ENCODE measurements at places on chromosomes 16 and 17.

DNA sequence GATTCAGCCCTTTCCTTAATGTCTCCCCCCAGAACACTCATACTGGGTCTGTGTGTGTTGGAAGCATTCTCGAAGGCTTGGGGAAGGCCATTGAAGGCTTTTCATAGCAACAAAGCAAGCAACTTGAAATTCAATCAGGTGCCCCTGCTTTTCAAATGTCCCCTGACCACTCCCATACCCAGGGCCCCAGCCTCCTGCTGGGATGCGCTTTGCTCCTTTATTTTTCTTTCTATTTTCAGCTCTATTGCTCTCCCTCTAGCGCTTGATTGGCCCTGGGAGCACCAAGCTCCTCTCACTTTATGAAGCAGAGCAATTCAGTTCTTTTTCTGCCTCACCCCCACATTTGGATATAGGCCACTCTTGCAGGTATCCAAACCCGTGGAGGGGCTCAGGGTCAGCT lies 92.0 kb downstream of the WSCD1 start:
- no peak for DNase-seq

- no peak for DNase-seq
These were observed 42.7 kb downstream of the TNRC6C start for GRCh38 chr17:78001182-78001581.

- DNase-seq: no peak
These were observed 6.7 kb downstream of the CCL2 start for GRCh38 chr17:34261568-34262337.

DNA sequence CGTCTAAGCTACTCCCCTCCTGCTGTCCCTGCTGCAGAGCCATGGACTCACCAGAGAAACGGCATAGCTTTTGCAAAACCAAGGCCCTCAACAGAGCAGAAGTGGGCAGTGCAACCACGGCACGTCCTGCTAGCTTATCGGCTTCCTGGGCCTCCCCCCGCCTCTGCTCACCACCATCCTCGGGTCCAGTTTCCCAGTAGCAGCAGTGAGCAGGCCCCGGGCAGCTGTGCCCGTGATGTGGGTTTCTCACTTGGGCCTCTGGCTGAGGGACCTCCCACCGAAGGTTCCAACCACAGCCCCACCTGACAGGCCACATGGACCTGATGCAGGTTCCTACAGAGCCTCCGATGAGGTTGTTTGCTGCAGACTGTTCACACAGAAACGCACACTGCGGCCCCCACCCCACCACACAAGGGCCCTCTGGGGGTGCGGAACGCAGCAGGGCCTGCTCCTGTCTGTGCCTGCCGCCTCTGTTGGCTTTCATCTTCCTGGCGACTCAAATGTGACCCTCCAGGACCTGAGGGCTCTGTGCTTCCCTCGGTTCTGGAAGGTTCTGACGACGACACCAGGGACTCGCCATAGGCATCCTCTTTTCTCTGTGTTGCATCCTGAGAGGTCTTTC lies 24.8 kb downstream of the PDIA2 start:
- DNase-seq: no peak

DNA sequence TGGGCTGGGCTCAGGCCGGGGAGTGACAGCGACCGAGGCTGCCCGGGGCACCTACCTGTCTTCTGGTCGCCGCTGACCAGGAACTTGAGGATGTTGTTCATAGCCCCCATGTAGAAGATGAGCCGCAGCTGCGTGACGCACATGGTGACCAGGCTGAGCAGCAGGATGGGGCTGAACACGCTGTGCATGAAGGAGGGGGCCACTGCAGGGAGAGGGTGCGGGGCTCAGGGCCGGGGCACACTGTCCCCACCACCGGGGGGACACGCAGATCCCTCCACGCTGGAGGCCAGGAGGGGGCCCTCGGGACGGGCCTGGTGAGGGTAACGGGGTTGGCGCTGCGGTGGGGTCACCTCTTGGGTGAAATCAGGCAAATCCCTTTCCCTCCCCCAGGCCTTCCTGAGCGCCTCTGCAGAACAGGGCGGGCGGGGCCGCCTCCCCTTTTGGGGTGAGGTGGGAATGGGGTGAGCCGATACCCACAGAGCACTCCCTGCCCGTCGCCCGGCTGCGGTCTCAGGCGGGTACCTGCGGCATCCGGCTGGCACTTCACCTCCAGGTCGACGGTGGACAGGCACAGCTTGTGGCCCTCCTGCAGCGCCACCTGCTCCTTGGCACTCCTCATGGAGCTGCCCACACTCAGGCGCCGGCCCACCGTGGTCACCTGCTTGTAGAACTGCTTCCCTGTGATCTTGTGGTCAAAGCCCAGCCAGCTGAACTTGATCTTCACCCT lies 28.3 kb upstream of the PITPNA start:
- DNase-seq: no peak

GRCh38 chr17:48542698-48543106 lies 2.2 kb downstream of the HOXB2 start:
- no peak for DNase-seq

DNA sequence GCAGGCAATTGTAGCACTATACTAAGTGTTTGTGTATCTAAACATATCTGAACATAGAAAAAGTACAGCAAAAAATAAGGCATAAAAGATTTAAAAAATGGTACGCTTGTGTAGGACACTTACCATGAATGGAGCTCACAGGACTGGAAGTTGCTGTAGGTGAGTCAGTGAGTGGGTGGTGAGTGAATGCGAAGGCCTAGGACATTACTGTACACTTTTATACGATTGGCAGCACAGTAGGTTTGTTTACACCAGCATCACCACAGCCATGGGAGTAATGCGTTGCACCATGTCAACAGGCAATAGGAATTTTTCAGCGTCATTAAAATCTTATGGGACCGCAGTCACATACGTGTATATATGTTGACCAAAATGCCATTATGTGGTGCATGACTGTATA lies 45.6 kb downstream of the DNAH9 start:
- no peak for DNase-seq

DNA sequence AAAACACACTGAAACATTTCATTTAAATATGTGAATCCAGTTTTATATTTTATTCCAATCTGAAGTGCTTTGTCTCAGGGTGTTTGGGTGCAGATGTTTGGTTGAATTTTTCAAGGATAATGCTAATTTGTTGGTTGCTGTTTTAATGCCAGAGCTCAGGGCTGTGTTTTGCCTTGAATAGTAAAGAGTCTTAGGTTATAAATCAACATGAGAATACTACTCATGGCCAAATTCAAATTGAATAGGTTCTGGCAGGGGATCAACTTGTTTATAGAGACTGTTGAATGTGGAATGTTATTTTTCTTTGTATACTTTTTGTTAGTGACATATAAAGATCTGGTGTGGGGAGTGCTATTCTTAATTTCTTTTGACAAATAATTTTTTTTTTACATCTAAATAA lies 18.8 kb downstream of the TOM1L1 start:
- no peak for DNase-seq

DNA sequence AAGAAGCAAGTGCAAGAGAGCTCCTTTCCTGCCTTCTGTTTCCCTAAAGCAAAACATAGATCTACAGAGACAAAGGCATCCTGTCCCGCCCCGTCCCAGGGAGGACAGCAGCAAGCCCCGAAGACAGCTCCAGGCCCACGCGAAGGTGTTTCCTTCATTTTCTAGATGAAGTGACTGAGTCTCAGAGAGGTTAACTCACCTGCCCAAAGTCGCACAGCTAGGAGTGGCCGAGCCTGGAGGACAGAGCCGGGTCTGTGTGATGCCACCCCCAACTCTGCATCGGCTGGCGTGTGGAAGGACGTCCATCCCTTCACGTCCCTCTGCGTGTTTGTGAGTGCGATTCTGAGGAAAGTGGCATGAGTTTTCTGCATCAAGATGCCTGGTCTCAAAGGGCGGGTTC lies 187.2 kb upstream of the CHMP6 start:
- no peak for DNase-seq

- no peak for DNase-seq
These were observed 73.7 kb downstream of the ITFG1 start for GRCh38 chr16:47387026-47387734.

GRCh38 chr17:8118769-8119580 lies 661 bp upstream of the ALOXE3 start:
- DNase-seq: peak; percentile 88

GRCh38 chr17:6358131-6358530 lies 76.8 kb downstream of the AIPL1 start:
- DNase-seq: no peak

- no peak for DNase-seq
These were observed 163.8 kb upstream of the TBX2 start for GRCh38 chr17:61235827-61236197.

- no peak for DNase-seq
These were observed 53.2 kb downstream of the PIPOX start for GRCh38 chr17:29096094-29096493.

DNA sequence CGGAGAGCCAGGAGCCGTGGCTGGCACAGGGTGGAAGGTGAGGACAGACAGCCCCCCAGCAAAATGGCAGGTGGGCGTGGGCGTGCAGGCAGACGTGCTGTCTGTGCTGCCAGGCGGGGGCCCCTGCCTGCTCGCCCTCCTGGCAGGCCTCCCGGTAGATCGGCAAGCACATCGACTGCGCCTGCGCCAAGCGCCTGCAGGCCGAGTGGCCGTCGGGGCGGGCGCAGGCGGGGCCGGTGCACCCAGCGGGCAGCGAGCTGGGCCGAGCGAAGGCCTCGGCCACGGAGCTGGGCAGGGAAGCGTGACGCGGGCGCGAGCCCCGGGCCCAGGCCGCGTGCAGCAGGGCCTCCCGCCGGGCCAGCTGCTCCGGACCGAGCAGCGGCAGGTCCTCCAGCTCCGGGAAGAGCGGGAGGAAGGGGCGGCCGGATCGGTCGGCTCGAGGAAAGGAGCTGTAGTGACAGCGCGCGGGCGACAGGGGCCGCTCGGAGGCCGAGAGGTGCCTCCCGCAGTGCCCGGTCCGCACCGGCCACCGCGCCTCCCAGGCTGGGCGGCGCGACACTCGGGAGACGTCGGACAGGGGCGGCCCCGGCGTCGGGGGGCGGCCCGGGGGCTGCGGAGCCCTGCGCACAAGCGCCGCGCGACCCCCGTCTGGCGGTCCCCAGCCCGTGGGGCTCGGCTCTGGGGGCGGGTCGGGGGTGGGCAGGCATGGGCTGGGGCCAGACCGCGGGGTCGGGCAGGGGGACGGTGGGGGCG lies 16.9 kb downstream of the GRIN2C start:
- DNase-seq: peak; percentile 58

GRCh38 chr17:81733507-81734404 lies 21.7 kb downstream of the SLC25A10 start:
- peak; percentile 71 for DNase-seq

DNA sequence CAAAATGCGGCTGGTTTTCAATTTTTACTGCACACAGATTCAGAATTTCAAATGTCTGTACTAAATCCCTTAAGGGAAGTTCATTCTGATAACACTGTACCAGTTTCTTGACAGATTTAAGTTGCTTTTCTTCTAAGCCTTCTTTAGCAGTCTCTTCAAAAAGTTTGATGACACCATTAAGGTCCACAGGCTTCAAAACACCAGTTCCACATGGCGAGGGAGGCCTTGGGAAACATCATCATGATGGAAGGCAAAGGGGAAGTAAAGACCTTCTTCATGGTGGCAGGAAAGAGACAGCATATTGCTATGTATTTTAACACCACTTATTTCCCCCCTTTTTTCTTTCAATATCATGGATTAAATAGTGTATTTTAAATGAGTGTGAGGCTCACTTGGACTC lies 24.5 kb downstream of the NLRC5 start:
- no peak for DNase-seq

GRCh38 chr17:29111816-29112499 lies 68.2 kb downstream of the MYO18A start:
- peak; percentile 72 for DNase-seq

DNA sequence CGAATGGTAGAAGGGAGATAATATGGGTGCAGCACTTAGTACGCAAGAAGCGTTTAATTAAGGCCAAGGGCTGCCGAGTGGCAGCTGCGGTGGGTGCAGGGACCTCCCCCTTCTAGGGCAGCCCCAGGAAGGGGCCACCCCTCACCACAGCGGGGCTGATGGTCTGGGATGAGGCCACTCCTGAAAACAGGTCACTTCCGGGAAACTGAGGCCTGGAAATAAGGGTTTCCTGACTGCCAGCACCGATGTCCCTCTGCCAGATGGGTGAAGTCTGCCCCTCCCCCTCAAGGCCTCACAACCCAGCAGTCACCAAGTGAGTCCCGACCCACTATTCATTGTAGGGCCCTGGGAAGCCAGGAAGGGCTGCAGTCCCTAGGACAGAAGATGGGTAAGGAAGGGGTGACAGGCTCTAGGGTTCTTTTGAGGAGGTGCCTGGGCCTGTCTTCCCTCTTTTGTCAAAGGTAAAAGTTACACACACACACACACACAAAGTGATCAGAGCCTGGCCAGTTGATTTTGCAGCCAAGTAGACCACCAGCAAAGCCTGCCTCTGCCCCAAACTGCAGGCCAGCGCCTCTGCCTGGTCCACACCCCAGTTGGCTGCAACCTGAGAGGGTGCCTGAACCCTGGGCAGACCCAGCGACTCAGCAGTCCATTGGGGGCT lies 12.5 kb downstream of the SREBF1 start:
- no peak for DNase-seq

- no peak for DNase-seq
These were observed 12.1 kb downstream of the NT5M start for GRCh38 chr17:17315142-17315821.

GRCh38 chr17:80315517-80316182 lies 55.0 kb downstream of the RNF213 start:
- DNase-seq: no peak

DNA sequence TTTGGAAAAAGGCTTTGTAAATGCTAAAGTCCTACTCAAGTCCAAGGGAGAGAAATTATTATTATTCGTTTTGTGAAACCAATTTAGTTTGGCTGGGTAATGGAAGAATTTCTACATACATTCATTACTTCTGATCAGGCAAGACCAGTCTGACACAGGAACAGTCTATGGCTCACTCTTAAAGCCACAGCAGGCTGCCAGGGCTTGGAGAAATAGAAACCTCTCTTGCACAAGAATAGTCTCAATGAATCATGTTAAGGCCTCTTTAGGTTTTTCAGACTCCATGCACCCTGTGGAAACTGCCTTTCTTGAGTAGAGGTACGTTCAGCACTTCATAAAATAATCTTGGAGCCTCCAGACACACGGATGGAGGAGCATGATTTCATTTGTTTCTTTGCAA lies 167.7 kb downstream of the IRX3 start:
- DNase-seq: no peak

DNA sequence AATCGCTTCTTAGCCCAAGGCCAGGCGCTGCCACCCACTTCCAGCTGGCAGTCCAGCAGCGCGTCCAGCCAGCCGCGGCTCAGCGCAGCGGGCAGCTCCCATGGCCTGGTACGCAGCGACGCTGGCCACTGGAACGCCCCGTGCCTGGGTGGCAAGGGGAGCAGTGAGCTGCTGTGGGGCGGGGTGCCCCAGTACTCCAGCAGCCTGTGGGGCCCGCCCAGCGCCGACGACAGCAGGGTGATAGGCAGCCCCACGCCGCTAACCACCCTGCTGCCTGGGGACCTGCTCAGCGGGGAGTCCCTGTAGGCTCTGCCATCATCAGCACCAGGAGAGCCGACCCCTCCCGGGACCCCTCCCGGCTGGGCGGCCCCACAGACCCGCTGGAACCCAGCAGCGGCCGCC lies 24.0 kb downstream of the TMC6 start:
- DNase-seq: no peak

GRCh38 chr17:74919440-74920305 lies 3.4 kb downstream of the USH1G start:
- DNase-seq: peak; percentile 13

Data from fibroblast of skin of scalp (primary cell).